Tibial nerve (tissue), 4 donors: ENCODE measurements at places on chromosomes 1 and 21. TPM values are rescaled to one million over a fixed set of nuclear protein-coding genes. Genes with fewer than 3 reads are reported as not detected.

GUCA2A gene
- not detected for total RNA-seq

IVL gene
- not detected for total RNA-seq

DNA sequence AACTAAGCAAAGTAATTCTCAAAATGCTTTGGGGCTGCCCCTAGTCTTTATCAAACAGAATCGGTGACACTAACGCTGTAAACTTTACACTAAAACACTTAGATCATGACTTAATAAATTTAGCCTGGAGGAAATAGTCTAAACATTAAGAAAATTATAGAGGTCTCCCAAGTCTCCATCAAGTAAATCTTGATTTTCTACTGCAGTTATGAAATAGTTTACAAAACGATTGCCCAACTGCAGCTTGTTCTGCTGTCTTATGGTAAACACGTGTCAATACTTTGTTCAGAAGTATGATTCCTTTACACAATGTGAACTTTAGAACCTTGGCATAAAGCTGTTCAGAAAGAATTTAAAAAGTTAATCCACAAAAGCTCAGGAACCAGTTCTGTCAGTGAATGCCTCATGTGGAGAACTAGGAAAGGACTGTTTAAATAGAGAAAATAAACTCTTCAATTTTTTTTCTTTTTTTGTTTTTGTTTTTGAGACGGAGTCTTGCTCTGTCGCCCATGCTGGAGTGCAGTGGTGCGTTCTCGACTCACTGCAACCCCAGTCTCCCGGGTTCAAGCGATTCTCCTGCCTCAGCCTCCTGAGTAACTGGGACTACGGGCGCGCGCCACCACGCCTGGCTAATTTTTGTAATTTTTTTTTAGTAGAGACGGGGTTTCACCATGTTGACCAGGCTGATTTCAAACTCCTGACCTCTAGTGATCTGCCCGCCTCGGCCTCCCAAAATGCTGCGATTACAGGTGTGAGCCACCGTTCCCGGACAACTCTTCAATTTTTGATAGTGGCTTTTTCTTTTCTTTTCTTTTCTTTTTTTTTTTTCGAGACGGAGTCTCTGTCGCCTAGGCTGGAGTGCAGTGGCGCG, 1.6 kb downstream of the DDI2 start:
- H3K27ac ChIP-seq = peak overlapping the region; percentile 92
- peak overlapping the region; percentile 98 for H3K4me3 ChIP-seq
- no peaks in the 10 kb centered on the region for H3K36me3 ChIP-seq
- DNase-seq = no peak

TAS1R3 gene
- total RNA-seq = 1.2 TPM

TBX19 gene
- 1.8 TPM for total RNA-seq

DNA sequence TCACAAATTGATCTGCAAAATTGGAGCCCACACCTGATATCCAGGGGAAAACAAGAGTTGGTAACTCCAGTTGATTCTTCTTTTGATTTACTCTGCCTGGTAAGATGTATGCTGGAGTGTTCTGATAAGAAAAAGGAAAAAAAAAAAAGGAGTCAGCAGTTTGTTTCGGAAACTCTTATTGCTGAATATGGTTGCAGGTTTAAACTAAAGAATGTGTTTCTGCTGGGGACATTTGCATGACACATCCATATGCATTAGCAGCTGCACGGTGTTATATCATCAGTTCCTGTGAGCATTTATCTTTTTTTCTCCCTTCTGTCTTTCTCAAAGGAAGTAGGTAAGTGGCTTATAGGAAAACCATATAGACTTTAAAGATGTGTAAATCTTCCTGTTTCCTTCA, 418.5 kb upstream of the ESRRG start:
- peaks cover 31% of the 10 kb centered on the region for H3K4me1 ChIP-seq
- no peaks in the 10 kb centered on the region for H3K27me3 ChIP-seq
- no peak for DNase-seq
- H3K4me3 ChIP-seq = no peak overlapping the region
- H3K27ac ChIP-seq = no peak overlapping the region
- H3K36me3 ChIP-seq = no peaks in the 10 kb centered on the region

DNA sequence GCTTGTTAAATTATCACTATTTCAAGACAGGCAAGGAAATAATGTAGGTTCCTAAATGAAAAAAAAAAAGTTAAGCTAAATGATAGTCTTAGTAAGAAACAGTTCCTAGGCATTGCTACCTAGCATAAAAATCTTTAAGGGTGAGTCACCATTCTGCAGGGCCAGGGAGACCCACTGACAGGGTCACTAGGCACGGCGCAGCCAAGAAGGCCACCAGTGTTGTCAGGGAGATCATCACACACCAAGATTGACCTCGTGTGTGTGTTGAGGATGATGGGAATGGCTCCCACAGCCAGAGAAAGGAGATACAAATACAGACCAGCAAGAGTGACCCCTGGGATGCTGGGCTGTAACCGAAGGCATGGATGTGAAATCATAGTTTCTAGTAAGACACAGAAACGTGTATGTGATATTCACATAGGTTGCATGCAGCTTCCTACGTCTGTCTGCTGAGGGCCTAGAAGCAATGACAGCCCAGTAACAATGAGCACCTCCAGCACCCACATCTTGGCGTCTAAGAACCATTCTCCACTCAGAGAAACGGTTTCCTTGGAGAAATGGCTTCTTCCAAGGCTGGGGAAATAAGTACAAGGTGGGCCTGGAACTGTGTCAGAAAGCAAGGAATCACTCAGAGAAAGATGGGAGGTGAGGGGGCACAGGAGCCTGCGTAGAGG, 29.1 kb downstream of the RIPK4 start:
- no peak overlapping the region for H3K27ac ChIP-seq
- no peak for DNase-seq
- H3K27me3 ChIP-seq = no peaks in the 10 kb centered on the region
- H3K4me1 ChIP-seq = no peaks in the 10 kb centered on the region

DNA sequence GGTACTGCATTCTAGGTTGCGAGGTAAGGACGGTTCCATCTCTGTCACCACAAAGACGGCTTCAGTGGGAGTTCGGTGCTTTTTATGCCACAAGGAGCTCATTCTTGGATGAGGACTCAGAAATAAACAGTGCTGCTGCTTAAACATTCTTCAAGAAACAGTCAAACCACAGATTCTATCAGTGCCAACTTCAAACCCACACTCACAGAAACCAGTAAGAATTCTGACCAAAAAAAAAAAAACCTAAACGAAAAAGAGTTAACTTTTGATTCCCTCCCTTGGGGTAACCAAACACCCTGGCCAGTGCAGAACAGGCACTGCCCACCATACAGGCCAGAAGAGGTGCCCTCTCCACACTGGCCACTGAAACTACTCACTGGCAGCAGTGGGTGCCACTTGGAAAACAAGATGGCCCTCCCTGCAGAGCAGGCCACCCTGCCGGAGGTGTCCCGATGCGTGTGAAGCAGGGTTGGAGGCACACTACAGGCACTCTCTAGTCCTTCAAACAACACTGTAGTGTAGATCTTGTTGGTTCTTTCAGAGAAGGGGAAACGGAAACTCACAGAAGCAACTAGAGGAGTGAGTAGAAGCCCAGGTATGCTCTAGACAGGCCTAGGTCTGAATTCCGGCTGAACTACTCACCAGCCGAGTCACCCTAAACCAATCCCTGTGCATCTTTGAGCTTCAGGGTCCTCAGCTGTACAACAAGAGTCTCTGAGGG, 87.3 kb upstream of the TLR5 start:
- no peak for DNase-seq
- H3K4me3 ChIP-seq = no peak overlapping the region
- no peaks in the 10 kb centered on the region for H3K27me3 ChIP-seq
- peaks cover 8% of the 10 kb centered on the region for H3K4me1 ChIP-seq
- H3K36me3 ChIP-seq = no peaks in the 10 kb centered on the region
- no peak overlapping the region for H3K27ac ChIP-seq

GRCh38 chr1:182166750-182167149, 105.2 kb upstream of the ZNF648 start:
- no peaks in the 10 kb centered on the region for H3K36me3 ChIP-seq
- H3K4me1 ChIP-seq = no peaks in the 10 kb centered on the region
- H3K27ac ChIP-seq = peak overlapping the region; percentile 71
- no peak for DNase-seq
- no peaks in the 10 kb centered on the region for H3K27me3 ChIP-seq

IL6R gene
- 33.3 TPM for total RNA-seq

GRCh38 chr1:184110272-184111204, 59.0 kb downstream of the TSEN15 start:
- no peaks in the 10 kb centered on the region for H3K36me3 ChIP-seq
- DNase-seq = no peak
- no peak overlapping the region for H3K27ac ChIP-seq
- H3K4me3 ChIP-seq = no peak overlapping the region

VWA5B1 gene
- not detected for total RNA-seq

DNA sequence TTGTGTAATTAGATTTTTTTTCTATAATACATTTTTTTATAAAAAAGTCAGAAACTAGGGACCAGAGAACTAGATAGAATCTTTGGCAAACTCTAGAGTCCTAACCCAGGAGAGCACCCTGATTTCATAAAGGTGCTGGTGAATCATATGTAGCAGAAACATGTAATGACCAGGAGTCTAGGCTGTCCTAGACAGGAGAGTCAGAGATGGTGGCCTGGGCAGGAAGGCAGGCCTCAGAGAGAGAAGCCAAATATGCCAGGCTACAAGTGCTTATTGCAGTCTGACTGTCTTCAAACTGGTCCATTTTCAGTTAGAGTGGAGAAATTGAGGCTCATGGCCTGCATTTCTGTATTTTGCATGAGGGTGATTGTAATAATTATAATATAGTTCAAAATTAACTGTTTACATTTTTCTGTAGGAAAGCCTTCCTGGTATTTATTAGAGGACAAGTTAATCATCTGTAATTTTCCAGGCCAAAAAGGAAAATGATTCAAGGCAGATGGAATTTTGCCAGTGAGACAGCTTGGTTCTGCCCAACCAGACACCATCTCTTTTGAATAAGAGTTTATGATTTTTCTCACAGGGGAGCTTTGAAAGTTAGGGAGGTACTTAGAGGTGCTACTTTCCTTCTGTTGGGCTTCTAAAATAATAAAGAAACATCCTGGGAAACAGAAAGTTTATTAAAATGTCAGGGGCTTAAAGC, 129.8 kb downstream of the S1PR1 start:
- no peak for DNase-seq
- no peaks in the 10 kb centered on the region for H3K27me3 ChIP-seq
- H3K36me3 ChIP-seq = no peaks in the 10 kb centered on the region
- H3K27ac ChIP-seq = no peak overlapping the region

- H3K27me3 ChIP-seq = no peaks in the 10 kb centered on the region
- H3K4me3 ChIP-seq = no peak overlapping the region
- H3K36me3 ChIP-seq = no peaks in the 10 kb centered on the region
Observed at GRCh38 chr1:74470251-74470650, 42.2 kb downstream of the LRRC53 start.

MAEL gene
- total RNA-seq = not detected
